NCI-H1105 (cell line): ENCODE measurements at places on chromosomes 13 and 19.
A peak's percentile ranks its signal among the peaks of the same experiment; 100 is the strongest.

- no peak for DNase-seq
Measured at GRCh38 chr19:11092181-11092538, 2.9 kb downstream of the LDLR start.

- no peak for DNase-seq
Measured at GRCh38 chr13:41622432-41623429, 165.4 kb downstream of the RGCC start.

- peak; percentile 23 for DNase-seq
Measured at GRCh38 chr13:109743706-109744453, 42.5 kb downstream of the IRS2 start.

- DNase-seq, result peak; percentile 78
Measured at GRCh38 chr13:113879017-113879416, 15.1 kb upstream of the GAS6 start.

DNA sequence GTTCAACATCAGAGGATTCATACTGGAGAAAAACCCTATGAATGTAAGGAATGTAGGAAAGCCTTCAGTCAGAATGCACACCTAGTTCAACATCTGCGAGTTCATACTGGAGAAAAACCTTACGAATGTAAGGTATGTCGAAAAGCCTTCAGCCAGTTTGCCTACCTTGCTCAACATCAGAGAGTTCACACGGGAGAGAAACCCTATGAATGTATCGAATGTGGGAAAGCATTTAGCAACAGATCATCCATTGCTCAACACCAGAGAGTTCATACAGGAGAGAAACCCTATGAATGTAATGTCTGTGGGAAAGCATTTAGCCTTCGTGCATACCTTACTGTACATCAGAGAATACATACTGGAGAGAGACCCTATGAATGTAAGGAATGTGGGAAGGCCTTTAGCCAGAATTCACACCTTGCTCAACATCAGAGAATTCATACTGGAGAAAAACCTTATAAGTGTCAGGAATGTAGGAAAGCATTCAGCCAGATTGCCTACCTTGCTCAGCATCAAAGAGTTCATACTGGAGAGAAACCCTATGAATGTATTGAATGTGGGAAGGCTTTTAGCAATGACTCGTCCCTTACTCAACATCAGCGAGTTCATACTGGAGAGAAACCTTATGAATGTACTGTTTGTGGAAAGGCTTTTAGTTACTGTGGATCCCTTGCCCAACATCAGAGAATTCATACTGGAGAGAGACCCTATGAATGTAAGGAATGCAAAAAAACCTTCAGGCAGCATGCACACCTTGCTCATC lies 15.4 kb downstream of the ZNF570 start:
- DNase-seq, result no peak

DNA sequence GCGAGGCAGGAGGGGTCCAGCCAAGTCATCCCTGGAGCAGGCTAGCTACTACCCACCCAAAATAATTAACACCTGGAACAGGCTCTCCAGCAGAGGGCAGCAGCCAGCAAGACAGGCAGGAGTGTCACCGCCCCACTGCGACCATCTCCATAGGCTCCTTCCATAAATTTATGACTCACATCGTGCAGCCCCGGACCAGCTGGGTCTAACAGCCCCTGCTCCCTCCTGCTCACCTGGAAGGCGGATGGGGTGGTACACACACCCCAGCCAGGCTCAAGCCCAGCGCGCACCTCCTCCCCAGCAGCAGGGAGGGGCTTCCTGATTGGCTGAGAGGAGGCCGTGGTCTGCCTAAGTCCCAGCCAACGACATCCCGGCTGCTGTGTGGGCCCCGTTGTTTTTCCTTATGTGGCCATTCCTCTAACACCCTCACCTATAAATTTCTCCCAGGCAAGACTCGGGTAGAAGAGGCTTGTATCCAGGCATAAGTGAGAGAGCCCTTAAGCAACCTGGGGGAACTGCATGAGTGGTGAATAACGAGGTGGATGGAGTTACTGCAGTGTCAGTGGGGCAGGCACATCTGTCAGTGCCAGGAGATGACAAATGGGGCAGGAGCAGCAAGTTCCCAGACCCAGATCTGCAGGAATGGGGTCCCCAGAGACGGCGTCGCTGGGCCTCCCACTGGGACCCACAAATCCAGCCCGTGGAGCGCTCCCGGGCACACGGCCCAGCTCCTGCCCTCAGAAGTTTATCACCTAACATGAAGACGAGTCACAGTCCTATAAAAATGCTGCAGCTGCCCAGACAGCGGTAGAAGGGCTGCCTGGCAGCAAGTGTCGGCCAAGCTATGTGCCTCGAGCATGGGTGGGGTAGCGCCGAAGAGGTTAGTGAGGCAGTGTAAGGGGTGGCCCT lies 43.1 kb downstream of the CEBPG start:
- peak; percentile 75 for DNase-seq

GRCh38 chr13:110418944-110419343 lies 111.9 kb downstream of the COL4A2 start:
- no peak for DNase-seq

DNA sequence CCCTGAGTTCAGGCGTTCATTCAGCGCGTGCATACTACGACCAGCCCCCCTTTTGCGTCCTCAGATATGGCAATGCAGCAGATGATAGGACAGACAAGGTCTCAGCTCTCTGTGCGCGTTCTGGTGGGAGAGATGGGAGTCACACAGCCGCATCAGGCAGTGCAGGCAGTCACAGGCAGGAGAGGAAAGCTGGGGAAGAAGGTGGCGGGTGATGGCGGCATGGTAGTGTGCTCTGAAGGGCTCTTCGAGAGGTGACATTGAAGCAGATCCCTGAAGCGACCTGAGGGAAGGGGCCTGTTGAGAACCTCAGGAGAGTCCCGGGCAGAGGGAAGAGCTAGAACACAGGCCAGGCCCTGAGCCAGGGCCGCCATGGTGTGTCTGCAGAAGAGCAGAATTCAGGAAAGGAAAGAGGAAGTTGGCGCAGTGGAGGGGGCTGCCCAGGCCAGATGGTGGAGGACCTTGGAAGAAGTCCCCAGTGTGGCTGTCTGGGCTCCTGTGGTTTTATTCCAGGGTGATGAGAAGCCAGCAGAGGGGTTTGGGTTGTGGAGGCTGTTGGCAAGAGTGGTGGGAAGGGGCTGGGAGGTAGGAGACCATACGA lies 3.5 kb downstream of the USF2 start:
- DNase-seq, result no peak

GRCh38 chr19:17688853-17689595 lies 870 bp upstream of the UNC13A start:
- DNase-seq, result no peak

DNA sequence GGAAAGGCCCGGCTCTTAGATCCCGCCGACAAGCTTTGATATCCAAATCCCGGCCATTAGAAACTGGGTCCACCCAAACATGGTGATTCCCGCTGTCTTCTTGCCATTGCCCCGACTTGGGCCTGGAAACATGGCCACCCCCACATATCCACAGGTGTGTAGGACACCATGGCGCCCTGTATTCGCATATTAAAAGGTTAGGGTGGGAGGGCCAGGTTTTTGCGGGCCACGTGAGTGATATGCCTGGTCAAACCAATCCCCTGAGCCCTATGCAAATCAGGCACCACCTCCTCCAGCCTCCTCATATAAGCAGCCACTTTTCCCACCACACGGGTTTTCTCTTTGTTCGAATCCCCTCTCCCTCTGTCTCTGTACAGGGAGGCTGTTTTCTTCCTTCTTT lies 766.4 kb downstream of the UQCRFS1 start:
- no peak for DNase-seq

GRCh38 chr13:110062077-110062776 lies 244.7 kb downstream of the COL4A1 start:
- DNase-seq, result no peak

- peak; percentile 6 for DNase-seq
Measured at GRCh38 chr19:2512523-2513431, 36.9 kb downstream of the GADD45B start.

DNA sequence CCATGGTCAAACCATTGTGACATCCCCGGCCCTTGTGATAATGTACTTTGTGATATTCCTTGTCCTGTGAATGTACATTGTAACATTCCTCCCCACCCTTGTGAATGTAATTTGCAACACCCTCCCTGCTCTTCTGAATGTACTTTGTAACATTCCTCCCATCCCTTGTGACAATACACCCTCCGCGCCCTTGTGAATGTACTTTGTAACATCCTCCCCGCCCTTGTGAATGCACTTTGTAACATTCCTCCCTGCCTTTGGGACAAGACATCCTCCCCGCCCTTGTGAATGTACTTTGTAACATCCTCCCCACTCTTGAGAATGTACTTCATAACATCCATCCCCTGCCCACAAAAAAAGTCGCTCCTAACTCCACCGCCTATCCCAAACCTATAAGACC lies 17.1 kb downstream of the ZNF846 start:
- DNase-seq, result no peak

GRCh38 chr13:35889560-35889959 lies 241.6 kb downstream of the DCLK1 start:
- DNase-seq, result no peak

GRCh38 chr13:88369866-88370265 lies 698.7 kb downstream of the SLITRK5 start:
- no peak for DNase-seq
